ENCODE measurements at places on chromosomes 16 and 17.
A peak's percentile ranks its signal among the peaks of the same experiment; 100 is the strongest.

DNA sequence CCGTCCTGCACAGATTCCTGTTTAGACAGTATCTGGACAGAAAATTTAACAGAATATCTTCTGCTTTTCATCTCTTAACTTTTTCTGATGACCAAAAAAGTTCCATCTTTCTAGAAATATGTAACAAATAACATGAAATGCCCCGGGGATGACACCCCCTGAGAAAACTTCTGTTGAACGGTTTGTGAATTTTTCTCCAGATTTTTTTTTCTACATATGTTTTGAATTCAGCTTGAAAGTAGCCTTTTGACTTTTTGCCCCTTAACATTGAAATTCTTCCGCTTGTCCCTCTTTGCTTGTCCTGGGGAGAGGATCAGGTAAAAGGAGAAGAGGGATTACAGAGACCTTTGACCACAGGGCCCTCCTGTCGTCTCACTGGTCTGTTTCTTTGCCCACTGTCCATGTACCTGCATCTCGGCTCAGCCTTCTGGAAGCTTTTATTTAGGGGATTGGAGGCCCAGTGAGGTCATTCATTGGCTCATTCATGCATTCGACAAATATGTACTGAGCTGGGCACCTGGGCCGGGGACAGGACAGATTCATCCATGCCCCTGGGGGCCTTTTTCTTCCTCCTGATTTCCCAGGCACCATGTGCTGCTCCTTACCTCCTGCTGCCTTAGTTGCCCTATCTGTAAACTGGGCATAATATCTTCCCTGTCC is 19.6 kb upstream of the CPNE2 start:
- no peak for DNase-seq

DNA sequence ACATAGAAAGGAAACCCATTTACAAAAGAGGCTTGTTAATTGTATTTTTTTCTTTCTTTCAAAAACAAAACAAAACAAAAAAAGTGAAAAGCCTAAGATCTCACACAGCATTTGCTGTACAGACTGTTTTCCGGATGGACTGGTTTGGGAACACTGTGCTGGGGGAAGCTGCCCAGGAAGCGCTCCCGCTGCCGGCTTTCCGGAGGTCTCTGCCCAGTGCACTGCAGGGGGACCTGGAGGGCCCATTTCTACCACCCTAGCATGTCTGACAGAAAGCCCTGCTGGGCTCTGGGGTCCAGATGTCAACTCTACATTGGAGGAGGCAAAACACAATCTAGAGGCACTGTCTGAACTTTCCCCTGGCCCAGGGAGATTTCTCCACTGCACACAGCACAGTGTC is 26.3 kb upstream of the CLEC18B start:
- DNase-seq, result no peak

GRCh38 chr16:54055191-54055590 is 231.4 kb downstream of the IRX3 start:
- DNase-seq, result no peak

DNA sequence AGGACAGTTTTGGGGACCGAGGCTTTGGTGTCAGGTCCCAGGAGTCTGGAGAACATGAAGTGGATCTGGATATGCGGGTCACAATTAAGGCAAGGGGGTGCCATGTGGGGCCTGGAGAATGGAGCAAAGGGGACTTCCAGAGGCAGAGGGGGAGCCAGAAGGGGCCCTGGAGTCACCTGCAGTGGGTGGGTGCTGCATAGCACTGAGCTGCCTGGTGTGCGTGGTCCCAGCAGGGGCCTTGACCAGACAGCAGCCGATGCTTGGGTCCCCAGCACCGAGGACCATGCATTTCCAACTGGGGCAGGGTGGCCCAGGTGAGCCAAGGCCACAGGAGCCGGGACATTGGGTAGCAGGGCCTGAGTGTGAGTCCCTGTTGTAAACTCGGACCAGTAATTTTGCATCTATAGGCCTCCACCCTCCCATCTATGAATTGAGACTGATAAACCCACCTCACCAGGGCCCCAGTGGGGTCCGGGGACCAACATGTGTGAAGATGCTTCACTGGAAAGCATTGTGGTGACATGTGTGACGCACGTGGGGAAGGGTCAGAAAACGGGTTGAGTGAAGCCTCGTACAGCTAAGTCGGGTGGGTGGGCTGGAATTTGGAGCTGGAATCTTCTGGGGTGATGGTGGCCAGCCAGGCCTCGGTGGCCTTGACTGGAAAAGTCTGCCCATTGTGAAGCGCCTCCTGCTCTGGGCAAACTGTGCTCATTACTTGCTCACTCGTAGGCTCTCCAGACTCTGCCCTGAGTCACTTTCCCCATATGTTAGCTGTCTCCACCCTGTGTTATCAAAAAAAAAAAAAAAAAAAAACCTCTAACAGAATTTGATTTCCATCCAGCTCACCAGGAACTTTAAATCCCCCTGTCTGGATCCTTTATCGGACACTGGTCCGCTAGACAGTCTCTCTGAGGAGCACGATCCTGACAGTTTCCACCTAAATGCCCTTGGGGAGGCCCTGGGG is 90.5 kb upstream of the ZNF469 start:
- no peak for DNase-seq

DNA sequence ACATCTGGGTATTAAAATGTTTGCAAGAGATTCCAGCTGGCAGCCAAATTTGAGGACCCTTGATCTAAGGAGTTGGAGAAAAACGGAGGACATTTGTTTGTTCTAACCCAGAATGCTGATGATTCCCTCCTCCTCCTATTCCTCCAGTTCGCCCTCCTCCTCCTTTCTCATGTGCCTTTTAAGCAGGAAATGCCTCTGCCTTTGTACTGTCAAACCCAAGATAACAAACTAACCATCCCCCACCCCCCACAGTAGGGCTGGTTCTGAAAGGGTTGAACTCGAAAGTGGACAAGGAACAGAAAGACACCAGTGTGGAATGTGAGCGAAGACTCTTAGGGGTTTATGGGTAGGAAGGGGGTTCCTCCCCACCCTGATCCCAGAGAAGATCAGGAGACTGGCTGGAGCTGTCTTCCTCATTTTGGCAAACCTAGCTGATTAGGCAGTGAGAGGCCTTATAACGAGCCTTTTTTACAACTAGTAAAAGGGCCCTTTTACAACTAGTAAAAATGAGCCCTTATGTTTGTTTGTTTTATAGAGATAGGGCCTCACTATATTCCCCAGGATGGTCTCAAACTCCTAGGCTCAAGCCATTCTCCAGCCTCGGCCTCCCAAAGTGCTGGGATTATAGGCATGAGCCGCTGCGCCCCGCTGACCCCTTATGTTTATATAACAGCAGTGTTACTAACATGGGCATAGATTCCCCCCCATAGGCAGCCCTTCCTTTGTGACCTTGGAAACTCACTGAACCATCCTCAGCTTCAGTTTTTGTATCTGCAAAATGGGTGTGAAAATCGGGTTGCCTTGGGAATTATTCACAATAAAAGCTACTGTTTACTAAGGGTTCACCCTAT is 975 bp downstream of the CHD9 start:
- DNase-seq, result no peak

DNA sequence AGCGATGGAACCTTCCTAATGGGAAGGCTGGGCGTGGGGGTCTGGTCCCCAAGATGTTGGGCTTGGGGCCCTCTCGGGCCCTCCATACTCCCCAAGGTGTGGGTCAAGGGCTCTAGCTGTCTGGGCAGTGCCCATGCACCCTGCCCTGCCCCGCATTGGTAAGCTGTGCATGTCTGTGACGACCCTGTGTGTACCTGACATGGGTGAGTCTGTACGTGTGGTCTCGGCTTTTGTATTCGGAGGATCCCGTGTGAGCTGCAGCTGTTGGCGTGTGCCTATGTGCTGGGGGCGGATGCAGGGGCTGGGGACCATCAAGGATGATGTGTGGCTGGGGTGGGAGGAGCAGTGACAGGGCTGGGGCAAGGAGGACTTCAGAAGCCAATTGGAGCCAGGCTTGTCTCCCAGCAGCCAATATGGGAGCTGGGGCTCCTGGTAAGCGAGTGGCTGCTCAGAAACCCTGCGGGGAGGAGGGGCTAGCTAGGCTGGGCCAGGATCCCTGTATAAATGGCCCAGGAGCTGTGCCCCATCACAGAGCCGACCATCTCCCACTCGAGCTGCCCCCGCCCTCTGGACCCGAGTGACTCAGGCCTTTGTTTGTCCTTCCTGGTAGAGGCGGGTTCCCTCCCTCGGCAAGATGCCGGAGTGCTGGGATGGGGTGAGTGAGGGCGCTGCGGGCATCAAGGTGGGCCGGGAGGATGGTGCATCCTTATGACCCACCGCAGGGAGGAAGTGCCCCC is at the start of gene NDRG4:
Gene NDRG4 (plus strand): TSS at position 529 of the 737 bp plus-strand sequence. CDS start 106 bp downstream, at position 635.
- DNase-seq, result peak; percentile 92

DNA sequence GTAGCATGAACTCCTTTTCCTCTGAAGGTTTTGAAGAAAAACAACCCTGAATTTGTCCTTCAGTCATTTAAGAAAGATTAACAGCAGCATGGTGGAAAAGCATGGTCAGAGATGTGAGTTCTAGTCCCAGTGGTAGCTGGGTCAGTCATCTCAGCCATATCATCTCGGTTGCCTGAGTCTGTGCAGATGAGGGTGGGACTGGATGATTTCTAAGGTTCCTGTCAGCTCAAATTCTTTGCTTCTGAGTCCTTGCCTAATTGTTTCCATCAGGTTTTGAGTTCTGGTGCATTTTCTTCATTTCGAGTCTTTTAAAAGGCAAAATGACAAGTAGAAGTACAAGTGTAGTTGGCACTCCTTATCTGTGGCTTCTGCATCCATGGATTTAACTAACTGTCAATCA is 63.9 kb downstream of the TNRC6C start:
- no peak for DNase-seq

GRCh38 chr17:48722915-48723422 is at the start of gene PRAC2:
PRAC2 (plus strand) TSS chr17:48723185; CDS start chr17:48724411, 1,226 bp downstream.
- DNase-seq, result no peak

DNA sequence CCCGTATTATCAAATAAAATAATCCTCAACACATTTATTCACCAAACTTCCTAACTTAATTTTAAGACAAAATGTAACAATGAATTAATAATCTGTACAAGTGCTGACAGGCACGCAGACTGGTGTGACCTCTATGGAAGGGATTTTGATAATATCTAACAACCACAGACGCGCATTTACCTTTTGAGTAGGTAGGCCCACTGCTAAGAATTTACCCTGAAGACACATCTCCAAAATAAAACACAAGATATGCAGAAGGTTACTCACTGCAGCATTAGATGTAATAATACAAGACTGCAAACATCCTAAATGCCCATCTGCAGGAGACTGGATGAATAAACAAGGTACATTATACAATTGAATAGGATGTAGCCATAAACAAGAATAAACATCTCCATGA is 22.7 kb upstream of the CMTM4 start:
- no peak for DNase-seq

DNA sequence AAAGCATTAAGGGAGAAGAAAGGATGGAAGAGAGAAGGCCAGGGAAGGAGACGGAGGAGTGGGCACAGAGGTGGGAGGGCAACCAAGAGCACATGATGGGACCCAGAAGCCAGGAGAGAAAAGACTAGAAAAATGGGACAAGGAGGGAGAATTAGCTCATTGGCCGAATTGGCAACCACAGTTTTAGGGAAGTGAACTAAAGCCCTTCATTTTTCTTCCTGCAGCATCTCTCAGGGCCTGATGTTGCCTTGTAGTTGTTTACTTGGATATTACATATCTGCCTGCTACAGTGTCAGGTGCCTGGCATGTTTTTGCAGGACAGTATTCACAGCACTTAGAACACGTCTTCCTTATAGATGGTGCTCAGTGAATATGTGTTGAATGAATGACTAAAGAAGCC is 19.0 kb downstream of the EMP2 start:
- no peak for DNase-seq

DNA sequence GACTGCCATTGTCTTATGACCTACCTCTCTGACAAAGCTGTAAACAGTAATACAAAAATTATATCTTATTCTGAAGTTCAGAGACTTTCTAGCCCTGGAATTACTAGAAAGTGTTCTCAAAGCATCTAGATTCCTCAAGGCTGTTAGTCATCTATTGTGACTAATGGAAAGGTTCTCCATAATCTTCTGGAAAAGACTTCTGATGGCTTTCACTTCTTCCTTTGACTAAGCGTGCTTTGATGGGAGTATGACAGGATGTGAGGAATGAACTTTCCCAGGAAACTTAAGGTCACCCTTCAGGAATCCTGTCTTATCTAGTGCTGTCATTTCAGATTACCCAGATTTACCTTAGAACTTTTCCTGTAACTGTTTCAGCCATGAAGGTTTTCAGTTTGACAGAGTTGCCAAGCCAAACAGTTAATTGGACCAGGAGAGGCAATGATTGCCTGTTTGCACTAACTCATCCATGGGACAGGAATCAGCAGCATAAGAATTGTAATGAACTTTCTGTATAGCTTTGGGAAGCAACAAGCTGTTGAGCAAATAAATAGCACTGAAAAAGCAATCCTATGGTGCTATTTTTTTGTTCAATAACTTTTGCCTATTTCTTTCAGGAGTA is 43.5 kb downstream of the AP2B1 start:
- DNase-seq, result no peak

- no peak for DNase-seq
These were observed 55.5 kb downstream of the RPH3AL start for GRCh38 chr17:296906-297690.

DNA sequence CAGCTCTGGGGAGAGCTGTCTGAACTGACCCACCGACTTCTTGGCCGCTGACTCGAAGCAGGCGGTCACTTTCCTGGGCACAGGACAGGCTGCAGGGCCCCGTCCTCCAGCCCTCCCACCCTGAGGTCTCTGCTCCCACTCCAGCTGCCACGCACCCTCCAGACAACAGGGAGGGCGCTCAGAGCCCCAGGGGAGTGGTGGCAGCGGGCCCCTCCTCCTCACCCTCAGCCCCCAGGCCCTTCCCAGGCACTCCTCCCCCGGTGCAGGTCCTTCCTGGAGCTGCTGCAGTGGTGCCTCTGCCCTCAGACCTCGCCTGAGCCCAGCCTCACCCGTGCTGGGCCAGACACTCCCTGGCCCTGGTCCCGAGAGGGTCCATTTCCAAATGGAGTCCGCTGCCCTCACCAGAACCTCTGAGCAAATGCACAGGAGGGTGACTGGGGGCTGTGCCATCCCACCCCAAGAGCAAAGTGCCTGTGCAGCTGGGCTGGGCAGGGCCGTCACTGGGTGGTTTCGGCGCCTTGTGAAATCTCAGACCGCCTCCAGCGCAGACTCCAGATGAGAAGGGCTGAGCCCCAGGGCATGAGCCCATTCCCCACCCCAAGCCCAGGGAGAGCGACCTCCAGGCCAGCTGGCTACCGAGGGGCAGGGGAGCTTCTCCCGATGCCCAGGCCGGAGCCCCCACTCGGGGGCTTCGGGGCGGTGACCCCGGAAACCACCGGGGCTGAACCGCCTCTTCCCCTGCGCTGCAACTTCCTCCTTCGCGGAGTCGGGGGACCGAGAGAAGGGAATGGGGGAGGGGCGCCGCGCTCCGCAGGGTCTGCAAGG is 717 bp downstream of the CYBA start:
- no peak for DNase-seq
